ENCODE measurements at places on chromosomes 3 and 15. TPM values are rescaled to one million over a fixed set of nuclear protein-coding genes. Genes with fewer than 3 reads are reported as not detected.
A peak's percentile ranks its signal among the peaks of the same experiment; 100 is the strongest.

GRCh38 chr15:26868029-26868685 is 1.3 kb downstream of the GABRA5 start:
- no peaks in the 10 kb centered on the region for H3K36me3 ChIP-seq
- H3K4me1 ChIP-seq = peaks cover 8% of the 10 kb centered on the region
- no peak overlapping the region for H3K27ac ChIP-seq
- no peak overlapping the region for H3K4me3 ChIP-seq

GRCh38 chr3:29011441-29011840 is 269.4 kb upstream of the RBMS3 start:
- peaks cover 2% of the 10 kb centered on the region for H3K4me1 ChIP-seq
- no peak overlapping the region for H3K4me3 ChIP-seq
- no peak for DNase-seq
- no peaks in the 10 kb centered on the region for H3K36me3 ChIP-seq

- peak overlapping the region; percentile 79 for H3K27ac ChIP-seq
- no peaks in the 10 kb centered on the region for H3K36me3 ChIP-seq
- H3K4me3 ChIP-seq = no peak overlapping the region
Measured at GRCh38 chr3:66297900-66298299, 77.1 kb downstream of the SLC25A26 start.

DNA sequence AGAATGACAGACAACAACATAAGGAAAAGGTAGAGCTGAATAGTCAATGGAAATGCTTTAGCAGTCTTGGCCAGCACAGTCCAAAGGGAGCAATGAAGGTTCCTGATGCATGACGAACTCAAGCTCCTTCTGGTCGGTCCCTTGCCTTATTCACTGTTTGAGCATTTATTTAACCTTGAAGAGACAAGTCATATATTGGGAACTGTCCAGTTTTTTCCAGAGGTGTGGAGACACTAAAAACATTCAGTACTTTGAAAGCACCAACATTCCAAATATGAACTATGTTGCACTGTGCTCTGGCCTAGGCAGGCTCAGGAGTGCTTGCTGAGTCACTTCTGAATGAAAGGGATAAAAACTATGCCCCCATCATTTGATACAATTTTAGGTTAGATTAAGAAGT is 384.8 kb downstream of the MECOM start:
- no peaks in the 10 kb centered on the region for H3K36me3 ChIP-seq
- DNase-seq = no peak

- no peak for DNase-seq
- no peaks in the 10 kb centered on the region for H3K27me3 ChIP-seq
- peaks cover 4% of the 10 kb centered on the region for H3K36me3 ChIP-seq
- H3K4me3 ChIP-seq = no peak overlapping the region
- H3K27ac ChIP-seq = peak overlapping the region; percentile 35
Measured at GRCh38 chr15:77528290-77528967, 104.3 kb downstream of the LINGO1 start.

DNA sequence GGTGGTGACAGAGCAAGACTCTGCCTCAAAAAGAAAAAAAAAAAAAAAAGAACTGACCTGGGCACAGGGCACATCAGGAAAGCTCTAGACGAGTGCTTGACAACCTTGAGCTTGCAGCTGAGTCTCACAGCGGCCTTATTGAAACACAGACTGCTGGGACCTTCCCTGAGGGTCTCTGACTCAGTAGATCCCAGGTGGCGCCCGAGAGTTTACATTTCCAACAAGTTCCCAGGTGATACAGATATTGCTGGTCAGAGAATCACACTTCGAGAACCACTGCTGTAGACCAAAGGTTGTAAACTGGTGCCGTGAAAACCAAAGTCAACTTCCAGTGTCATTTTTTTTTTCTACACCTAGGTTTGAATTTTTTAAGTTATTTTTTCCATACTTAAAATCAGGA is 573.2 kb upstream of the MDFIC2 start:
- no peak overlapping the region for H3K4me3 ChIP-seq
- H3K4me1 ChIP-seq = peaks cover 18% of the 10 kb centered on the region
- no peaks in the 10 kb centered on the region for H3K27me3 ChIP-seq
- H3K27ac ChIP-seq = no peak overlapping the region
- no peaks in the 10 kb centered on the region for H3K36me3 ChIP-seq

DNA sequence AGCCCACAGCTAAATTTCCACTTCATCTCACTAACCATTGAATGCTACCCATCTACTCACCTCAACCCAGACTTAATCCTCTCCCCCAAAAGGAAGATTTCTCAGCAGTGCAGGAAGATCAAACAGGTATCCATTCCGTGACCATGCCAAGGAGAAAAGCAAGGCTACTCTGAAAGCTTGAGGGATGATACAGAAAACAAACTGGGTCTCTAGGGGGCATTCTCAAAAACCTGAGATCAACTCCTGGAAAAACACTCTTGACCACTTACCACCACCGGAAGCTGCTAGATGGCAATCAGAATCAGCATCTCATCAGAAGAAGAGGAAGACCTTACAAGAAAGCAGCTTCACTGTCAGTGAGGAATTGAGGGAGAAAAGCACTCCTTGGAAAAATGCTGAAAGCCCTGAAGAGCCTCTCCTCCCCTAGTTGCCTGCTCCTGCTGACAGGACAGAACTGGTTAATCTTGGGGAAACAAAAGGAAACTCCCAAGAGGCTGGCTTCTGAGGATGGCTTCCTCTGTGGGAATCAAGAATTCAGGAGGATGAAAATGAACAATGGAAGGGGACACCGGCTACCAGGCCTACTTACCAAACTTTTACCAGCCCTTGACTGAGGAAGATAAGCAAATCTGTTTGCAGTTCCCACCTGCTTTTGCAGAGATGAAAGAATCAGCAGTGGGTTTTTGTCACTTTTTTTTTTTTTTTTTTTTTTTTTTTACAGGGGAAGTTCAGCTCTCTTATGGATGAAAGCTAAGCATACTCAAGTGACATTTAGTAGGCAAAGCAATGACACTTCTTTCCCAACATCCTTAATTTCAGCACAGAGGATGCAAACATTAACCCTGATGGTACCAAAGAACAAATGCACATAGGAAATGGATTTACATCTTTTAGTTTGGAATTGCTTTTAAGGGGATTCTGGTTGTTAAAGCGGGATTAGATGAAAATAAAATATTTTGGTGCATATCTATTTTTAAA is at the start of gene ATP8B4:
ATP8B4 (minus strand) TSS at position 171 of the 978 bp plus-strand sequence. CDS start 12,267 bp downstream, outside the sequence.
- DNase-seq = no peak
- no peaks in the 10 kb centered on the region for H3K4me1 ChIP-seq
- no peaks in the 10 kb centered on the region for H3K36me3 ChIP-seq
- no peak within 1 kb of the TSS for H3K4me3 ChIP-seq
- H3K27ac ChIP-seq = no peak within 1 kb of the TSS

GRCh38 chr15:45331972-45332371 is 46.4 kb downstream of the GATM start:
- no peak for DNase-seq
- no peaks in the 10 kb centered on the region for H3K36me3 ChIP-seq
- H3K4me1 ChIP-seq = no peaks in the 10 kb centered on the region
- peaks cover 20% of the 10 kb centered on the region for H3K27me3 ChIP-seq

GRCh38 chr3:31966978-31967591 is 14.0 kb downstream of the OSBPL10 start:
- DNase-seq = no peak
- no peaks in the 10 kb centered on the region for H3K27me3 ChIP-seq
- H3K27ac ChIP-seq = peak overlapping the region; percentile 96

GRCh38 chr3:46939578-46940445 is 36.7 kb downstream of the CCDC12 start:
- peak overlapping the region; percentile 21 for H3K27ac ChIP-seq
- DNase-seq = no peak
- peaks cover 49% of the 10 kb centered on the region for H3K4me1 ChIP-seq
- H3K27me3 ChIP-seq = no peaks in the 10 kb centered on the region
- H3K4me3 ChIP-seq = no peak overlapping the region

DNA sequence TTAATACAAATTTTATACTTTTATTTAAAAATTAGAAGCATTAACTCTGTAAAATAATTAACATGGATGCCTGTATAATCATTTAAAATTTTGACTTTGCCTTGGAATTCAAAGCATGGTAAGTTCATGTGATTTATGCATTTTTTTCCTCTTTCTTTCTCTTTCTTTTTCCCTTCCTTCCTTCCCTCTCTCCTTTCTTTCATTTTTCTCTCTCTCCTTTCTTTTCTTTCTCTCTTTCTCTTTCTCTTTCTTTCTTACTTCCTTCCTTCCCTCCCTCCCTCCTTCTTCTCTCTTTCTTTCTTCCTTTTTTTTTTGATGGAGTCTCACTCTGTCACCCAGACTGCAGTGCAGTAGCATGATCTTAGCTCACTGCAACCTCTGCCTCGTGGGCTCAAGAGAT is 53.8 kb upstream of the P3H2 start:
- H3K36me3 ChIP-seq = no peaks in the 10 kb centered on the region
- no peak overlapping the region for H3K27ac ChIP-seq
- no peak for DNase-seq
- H3K27me3 ChIP-seq = no peaks in the 10 kb centered on the region
- H3K4me1 ChIP-seq = peaks cover 7% of the 10 kb centered on the region
- H3K4me3 ChIP-seq = no peak overlapping the region

GRCh38 chr15:85388566-85389305 is 8.3 kb downstream of the AKAP13 start:
- DNase-seq = no peak
- H3K4me1 ChIP-seq = peaks cover 37% of the 10 kb centered on the region
- peaks cover 12% of the 10 kb centered on the region for H3K36me3 ChIP-seq
- H3K27me3 ChIP-seq = no peaks in the 10 kb centered on the region
- no peak overlapping the region for H3K4me3 ChIP-seq

- no peak for DNase-seq
- H3K36me3 ChIP-seq = peaks cover 24% of the 10 kb centered on the region
- no peak overlapping the region for H3K27ac ChIP-seq
- H3K4me1 ChIP-seq = peaks cover 17% of the 10 kb centered on the region
- H3K27me3 ChIP-seq = no peaks in the 10 kb centered on the region
Measured at GRCh38 chr15:56146756-56147155, 96.9 kb downstream of the RFX7 start.

GRCh38 chr15:35858707-35859106 is 312.7 kb upstream of the DPH6 start:
- H3K27ac ChIP-seq = no peak overlapping the region
- H3K4me1 ChIP-seq = peaks cover 8% of the 10 kb centered on the region
- no peaks in the 10 kb centered on the region for H3K27me3 ChIP-seq
- no peak for DNase-seq

DNA sequence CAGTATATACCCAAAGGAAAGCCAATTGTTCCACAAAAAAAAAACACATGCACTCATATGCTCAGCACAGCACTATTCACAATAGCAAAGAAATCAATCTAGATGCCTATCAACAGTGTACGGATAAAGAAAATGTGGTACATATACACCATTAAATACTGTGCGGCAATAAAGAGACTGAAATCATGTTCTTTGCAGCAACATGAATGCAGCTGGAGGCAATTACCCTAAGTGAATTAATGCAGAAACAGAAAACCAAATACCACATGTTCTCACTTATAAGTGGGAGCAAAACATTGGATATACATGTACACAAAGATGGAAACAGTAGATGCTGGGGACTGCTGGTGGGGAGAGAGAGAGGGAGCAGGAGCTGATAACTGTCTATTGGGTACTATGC is 124.2 kb upstream of the AADACL2 start:
- no peak overlapping the region for H3K4me3 ChIP-seq
- H3K27ac ChIP-seq = no peak overlapping the region
- H3K27me3 ChIP-seq = peaks cover 6% of the 10 kb centered on the region
- peaks cover 2% of the 10 kb centered on the region for H3K36me3 ChIP-seq

GRCh38 chr3:49723296-49723627 is 489 bp downstream of the GMPPB start:
- H3K27ac ChIP-seq = peak overlapping the region; percentile 96
- no peaks in the 10 kb centered on the region for H3K27me3 ChIP-seq
- DNase-seq = no peak
- H3K4me3 ChIP-seq = peak overlapping the region; percentile 87
- peaks cover 17% of the 10 kb centered on the region for H3K36me3 ChIP-seq

DNA sequence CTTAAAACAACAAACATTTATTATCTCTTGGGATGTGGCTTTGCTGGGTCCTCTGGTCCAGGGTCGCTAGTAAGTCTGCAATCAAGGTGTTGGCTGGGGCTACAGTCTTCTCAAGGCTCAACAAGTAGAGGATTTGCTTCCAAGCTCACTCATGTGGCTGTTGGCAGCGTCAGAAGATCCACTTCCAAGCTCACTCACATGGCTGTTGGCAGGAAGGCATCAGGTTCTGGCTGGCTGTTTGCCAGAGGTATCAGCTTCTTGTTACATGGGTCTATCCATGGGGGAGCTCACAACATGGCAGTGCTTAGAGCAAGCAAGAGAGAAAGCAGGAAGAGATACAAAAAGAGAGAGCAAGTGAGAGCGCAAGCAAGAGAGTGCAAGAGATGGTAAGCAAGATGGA is 15.0 kb upstream of the BNC1 start:
- no peak overlapping the region for H3K27ac ChIP-seq
- H3K27me3 ChIP-seq = no peaks in the 10 kb centered on the region
- DNase-seq = no peak
- H3K4me1 ChIP-seq = no peaks in the 10 kb centered on the region

- H3K27me3 ChIP-seq = no peaks in the 10 kb centered on the region
- H3K36me3 ChIP-seq = no peaks in the 10 kb centered on the region
Measured at GRCh38 chr15:58574631-58575030, 142.8 kb downstream of the LIPC start.

Gene SMCO1
- not detected for total RNA-seq

Gene LDHAL6B
- not detected for total RNA-seq

Gene ZNF148
- total RNA-seq = 46.2 TPM

Gene LOXL1
- total RNA-seq = 417 TPM

Gene C2CD4A
- total RNA-seq = not detected

Gene ERICH6
- total RNA-seq = 0.83 TPM

Gene POTEB2
- not detected for total RNA-seq

Gene ESYT3
- 0.34 TPM for total RNA-seq

Gene CHSY1
- total RNA-seq = 39.7 TPM

Measured in osteocyte (in vitro differentiated cells).